G401 (cell line): ENCODE measurements at places on chromosomes 11 and 22.

- peak; percentile 13 for DNase-seq
Observed at GRCh38 chr11:9573775-9574621, 528 bp downstream of the WEE1 start.

- no peak for DNase-seq
Observed at GRCh38 chr11:27352781-27353180, 10.2 kb downstream of the CCDC34 start.

- DNase-seq: no peak
Observed at GRCh38 chr22:31223786-31224191, 11.7 kb downstream of the LIMK2 start.

DNA sequence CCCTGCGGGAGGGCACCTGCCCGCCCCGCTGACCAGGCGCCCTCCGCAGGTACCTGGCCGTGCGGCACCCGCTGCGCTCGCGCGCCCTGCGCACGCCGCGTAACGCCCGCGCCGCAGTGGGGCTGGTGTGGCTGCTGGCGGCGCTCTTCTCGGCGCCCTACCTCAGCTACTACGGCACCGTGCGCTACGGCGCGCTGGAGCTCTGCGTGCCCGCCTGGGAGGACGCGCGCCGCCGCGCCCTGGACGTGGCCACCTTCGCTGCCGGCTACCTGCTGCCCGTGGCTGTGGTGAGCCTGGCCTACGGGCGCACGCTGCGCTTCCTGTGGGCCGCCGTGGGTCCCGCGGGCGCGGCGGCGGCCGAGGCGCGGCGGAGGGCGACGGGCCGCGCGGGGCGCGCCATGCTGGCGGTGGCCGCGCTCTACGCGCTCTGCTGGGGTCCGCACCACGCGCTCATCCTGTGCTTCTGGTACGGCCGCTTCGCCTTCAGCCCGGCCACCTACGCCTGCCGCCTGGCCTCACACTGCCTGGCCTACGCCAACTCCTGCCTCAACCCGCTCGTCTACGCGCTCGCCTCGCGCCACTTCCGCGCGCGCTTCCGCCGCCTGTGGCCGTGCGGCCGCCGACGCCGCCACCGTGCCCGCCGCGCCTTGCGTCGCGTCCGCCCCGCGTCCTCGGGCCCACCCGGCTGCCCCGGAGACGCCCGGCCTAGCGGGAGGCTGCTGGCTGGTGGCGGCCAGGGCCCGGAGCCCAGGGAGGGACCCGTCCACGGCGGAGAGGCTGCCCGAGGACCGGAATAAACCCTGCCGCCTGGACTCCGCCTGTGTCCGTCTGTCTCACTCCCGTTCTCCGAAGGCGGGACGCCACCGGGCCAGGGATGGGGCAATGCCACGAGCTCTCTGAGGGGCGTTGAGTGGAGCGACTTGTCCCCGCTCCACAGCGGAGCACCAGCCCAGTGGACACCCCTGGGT is 1.8 kb downstream of the GALR3 start:
- DNase-seq: no peak
